ENCODE measurements at places on chromosomes 7 and 10. TPM values are rescaled to one million over a fixed set of nuclear protein-coding genes. Genes with fewer than 3 reads are reported as not detected.

Gene PIK3CG
- total RNA-seq = not detected

GRCh38 chr7:85452674-85453073, 265.8 kb upstream of the SEMA3D start:
- DNase-seq = peak; percentile 15

- DNase-seq = peak; percentile 21
Measured at GRCh38 chr7:27994639-27995038, 186.0 kb downstream of the JAZF1 start.

- DNase-seq = no peak
Measured at GRCh38 chr7:28890137-28890536, 68.0 kb downstream of the TRIL start.

DNA sequence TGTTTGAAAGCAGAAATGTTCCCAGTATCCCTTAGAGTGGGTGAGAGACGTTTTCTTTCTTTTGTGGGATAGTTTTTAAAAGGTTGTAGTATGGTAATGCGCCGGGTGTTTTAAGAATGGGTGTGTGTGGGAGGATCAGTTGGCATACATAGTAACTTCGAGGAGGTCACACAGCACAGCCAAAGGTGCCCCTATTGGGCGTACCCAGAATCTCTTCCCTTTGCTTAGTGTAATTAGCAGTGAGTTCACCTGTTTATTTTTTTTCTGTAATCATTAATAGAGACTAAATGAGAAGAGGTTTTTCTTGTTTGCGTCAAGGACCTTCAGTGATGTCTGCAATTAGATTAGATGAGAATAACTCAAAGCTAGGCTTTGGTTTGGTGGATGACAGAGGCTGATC, 1.5 kb downstream of the PLEKHA8 start:
- no peak for DNase-seq

- peak; percentile 39 for DNase-seq
Measured at GRCh38 chr7:55545496-55545895, 26.8 kb downstream of the VOPP1 start.

DNA sequence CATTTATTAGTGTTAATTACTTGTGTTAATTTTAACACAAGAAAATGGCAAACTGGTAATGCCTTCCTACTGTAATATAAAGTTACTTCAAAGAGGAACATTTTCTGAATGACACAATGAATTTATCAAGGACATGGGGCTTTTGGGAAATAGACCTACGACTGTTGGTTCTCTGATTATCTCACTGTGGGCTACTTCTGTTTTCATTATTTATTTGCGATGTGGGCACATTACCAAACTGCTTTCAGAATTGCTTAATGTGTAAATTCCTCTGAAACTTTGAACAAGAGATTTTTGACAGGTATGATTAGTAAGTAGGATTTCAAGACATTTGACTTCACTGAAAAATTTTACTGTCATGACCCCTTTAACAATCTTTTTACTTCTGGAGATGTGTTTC, 535.6 kb downstream of the CNTNAP2 start:
- no peak for DNase-seq

GRCh38 chr7:158662610-158663427, 41.8 kb downstream of the NCAPG2 start:
- peak; percentile 6 for DNase-seq

GRCh38 chr10:75468612-75469005, 37.2 kb downstream of the LRMDA start:
- DNase-seq = no peak
